Activated CD4-positive, alpha-beta T cell treated with anti-CD3 and anti-CD28 coated beads for 48 hours (primary cell): ENCODE measurements at places on chromosomes 5 and 9.

GRCh38 chr9:89523948-89524347, 26.0 kb upstream of the SEMA4D start:
- DNase-seq, result peak; percentile 69

DNA sequence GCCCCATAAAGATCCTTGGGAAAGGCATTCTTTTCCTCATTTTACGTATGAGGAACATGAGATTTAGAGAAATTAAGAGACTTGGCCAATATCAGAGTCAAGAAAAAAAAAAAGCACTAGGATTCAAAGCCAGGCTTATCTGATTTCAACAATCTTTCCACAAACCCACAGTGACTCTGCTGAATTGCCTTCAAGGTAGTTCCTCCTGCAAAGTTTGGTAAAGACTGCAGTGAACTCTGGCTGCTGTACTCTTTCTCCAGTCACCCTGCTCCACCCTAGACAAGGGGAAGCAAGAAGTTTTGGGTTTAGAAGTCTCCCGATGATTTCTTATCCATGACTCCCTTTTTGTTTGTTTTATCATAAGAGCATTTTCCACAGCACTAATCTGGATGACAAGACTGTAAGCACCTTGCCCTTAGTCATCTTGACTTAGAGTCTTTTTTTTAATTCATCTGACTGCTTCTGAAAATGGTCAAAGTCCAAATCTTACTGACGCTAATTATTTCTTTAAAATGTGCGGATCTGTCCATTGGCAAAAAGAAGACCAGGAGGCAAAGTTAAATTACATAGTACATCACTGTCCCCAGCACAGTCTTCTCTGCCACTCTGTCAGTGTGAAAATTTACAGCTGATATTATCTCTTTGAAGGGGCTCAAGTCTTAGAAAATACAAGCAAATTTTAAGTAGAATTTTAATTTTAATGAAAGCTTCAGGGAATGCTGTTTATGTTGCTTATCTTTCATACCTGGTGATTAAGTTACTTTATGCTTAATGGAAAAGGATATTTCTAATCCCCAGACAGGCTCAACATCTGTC, 180.1 kb downstream of the TTLL11 start:
- DNase-seq, result no peak

- DNase-seq, result no peak
Observed at GRCh38 chr5:144438237-144438636, 267.6 kb downstream of the KCTD16 start.

- DNase-seq, result no peak
Observed at GRCh38 chr9:34524349-34524748, 1.6 kb upstream of the ENHO start.

DNA sequence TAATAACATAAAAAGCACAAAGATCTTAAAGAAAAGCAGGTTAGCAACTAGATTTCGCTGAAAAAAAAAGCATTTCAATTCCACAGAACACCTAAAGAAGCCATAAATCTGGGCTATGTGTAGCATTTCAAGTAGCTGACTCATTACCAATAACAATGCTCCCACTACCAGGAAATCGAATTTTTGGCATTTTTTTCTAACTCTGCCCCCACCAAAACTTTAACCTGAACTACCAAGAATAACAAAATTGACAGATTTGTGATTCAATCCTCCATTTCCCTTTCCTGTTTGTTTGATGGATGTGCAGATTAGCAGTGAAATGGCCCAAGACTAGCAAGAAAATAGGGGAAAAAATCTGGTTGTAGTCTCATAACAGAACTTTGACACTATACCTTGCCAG, 180.2 kb downstream of the RASEF start:
- DNase-seq, result no peak

GRCh38 chr9:129258823-129259301, 80.8 kb upstream of the IER5L start:
- no peak for DNase-seq

DNA sequence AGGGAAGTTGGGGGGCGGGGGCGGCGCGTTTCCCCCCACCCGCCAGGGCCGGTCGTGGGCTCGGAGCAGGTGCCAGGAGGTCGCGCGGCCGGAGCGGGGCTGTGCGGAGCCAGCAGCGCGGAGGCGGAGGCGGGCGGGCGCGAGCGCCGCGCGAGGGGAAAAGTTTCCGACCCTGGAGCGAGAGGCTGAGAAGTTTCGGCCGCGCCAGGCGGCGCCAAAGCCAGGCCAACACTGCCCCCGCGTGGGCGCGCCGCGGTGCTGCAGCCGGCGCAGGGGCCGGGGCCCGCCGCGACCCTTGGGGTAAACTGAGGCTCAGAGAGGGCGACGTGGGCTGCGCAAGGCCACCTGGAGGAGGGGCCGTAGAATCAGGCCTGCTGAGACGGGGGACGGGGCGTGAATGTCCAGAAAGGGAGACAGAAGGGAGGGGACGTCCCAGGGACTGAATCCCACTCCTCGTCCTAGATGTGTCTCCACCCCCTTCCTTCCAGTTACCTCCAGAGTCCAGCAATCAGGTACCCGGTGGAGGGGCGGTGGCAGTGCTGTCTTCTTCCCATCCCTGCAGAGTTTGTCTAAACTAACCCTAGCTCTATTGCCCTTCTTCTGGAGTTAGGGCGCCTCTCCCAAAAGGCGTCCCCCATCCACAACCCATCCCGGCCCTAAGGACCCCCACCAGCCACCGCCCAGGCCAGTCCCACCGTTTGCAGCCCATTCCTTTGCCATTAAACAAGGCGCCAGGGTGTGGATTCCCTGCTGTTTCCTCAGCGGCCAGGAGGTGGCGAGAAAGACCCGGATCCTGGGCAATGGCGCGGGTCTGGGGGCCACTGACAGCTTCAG, 10.2 kb downstream of the C9orf50 start:
- peak; percentile 83 for DNase-seq
